ENCODE measurements at places on chromosomes 5 and 9.

GRCh38 chr5:72166070-72166979, 59.0 kb downstream of the MAP1B start:
- DNase-seq = no peak

- DNase-seq = no peak
Observed at GRCh38 chr9:129347316-129348120, 169.5 kb upstream of the IER5L start.

- DNase-seq = no peak
Observed at GRCh38 chr9:94805585-94805984, 79.1 kb downstream of the AOPEP start.

DNA sequence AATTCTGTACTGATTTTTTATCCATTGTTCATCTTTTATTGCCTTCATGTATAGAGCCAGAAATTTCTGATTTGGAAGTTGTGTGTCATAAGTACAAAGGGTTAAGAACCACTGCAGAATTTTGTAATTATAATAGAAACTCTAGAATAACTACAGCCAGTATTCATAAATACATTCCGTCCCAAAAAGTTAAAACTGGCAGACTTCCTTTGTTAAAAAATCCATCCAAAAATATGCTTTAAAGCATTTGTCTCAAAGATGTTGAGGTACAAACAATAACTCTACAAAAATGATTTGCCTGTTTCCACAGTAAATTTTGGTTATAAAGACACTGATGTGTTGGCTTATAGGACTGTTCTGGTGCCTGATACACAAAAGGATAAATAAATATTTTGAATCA, 436.6 kb downstream of the DTWD2 start:
- no peak for DNase-seq

DNA sequence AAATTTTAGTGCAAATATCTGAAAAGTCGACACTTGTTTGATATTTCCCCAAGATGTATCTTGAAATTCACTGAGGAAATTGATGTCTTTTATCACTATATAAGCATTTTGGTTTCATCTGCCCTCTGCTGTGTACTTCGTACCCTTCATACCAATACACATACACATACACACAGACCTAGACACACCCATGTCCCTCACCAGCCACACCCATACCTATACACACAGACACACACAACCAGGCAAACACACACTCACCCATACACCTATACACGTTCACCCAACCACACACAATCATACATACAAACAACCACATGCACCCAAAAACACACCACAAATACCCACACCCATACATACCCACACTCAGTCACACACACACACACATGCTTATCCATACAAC, 367.8 kb downstream of the HINT1 start:
- DNase-seq = no peak

- no peak for DNase-seq
Observed at GRCh38 chr9:132548751-132549640, 33.4 kb upstream of the BARHL1 start.

- DNase-seq = no peak
Observed at GRCh38 chr9:21070906-21071305, 6.8 kb downstream of the IFNB1 start.

DNA sequence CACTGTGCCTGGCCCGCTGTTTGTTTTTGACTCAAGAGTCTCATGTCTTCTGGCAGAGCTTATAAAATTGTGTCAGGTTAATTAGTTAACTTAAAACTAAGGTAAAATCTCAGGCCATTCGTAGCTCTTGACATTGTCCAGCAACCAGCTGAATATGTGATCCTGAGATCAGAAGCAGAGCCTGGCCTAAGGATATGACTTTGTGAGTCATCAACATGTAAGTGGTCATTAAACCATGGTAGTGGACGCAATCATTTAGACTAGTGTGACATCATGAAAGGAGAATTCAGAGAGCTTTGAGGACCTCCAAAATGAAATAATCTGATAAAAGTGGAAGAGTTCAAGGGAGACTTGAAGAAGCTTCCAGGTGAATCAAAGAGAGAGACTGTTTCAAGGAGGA, 23.3 kb downstream of the SPZ1 start:
- no peak for DNase-seq

DNA sequence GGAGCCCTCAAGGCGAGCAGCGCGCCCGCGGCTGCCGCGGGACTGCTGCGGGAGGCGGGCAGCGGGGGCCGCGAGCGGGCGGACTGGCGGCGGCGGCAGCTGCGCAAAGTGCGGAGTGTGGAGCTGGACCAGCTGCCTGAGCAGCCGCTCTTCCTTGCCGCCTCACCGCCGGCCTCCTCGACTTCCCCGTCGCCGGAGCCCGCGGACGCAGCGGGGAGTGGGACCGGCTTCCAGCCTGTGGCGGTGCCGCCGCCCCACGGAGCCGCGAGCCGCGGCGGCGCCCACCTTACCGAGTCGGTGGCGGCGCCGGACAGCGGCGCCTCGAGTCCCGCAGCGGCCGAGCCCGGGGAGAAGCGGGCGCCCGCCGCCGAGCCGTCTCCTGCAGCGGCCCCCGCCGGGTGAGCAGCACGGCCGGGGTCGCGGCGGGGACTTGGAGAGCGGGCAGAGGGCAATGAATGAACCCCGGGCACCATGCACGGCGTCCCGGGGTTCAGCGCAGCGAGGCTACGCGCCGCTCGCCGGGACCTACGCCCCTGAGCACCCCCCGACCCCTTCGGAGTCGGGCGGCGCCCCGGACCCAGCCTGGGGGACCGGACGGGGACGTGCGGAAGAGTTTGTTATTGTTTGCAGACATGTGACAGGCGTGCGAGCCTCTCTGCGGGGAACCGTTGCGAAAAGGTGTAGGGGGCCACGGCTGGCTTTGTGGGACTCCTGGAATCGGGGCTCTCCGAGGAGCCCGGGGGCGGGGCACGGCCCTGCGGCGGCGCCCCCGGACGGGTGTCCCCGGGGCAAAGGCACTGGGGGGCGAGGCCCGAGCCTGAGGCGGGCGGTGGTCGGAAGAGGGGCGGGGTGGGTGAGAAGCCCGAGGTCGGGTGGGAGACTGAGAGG, 553 bp downstream of the MAP3K1 start:
- DNase-seq = peak; percentile 44

GRCh38 chr5:124979251-124979650, 232.8 kb upstream of the ZNF608 start:
- no peak for DNase-seq

GRCh38 chr5:2832394-2832793, 80.9 kb upstream of the IRX2 start:
- DNase-seq = no peak

DNA sequence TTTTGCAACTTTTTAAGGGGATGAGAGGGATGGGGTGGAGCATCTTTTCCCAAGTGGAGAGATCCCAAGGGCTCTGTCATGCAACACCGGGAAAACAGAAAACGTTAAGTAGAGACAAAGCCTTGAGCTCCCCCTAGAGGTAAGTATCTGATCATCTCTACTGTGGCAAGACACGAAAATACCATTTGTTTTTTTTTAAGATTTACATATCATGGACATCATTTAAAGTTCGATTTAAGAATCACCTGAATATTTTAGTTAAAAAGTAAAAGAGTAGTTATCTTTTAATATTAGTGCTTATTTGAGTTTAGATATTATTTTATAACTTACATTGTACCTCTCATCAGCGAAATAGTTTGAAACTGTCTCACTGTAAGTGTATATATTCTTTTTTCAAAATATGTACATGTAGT, 200.4 kb downstream of the LRRC70 start:
- DNase-seq = no peak

GRCh38 chr9:121135642-121136041, 60.9 kb downstream of the CNTRL start:
- DNase-seq = no peak

DNA sequence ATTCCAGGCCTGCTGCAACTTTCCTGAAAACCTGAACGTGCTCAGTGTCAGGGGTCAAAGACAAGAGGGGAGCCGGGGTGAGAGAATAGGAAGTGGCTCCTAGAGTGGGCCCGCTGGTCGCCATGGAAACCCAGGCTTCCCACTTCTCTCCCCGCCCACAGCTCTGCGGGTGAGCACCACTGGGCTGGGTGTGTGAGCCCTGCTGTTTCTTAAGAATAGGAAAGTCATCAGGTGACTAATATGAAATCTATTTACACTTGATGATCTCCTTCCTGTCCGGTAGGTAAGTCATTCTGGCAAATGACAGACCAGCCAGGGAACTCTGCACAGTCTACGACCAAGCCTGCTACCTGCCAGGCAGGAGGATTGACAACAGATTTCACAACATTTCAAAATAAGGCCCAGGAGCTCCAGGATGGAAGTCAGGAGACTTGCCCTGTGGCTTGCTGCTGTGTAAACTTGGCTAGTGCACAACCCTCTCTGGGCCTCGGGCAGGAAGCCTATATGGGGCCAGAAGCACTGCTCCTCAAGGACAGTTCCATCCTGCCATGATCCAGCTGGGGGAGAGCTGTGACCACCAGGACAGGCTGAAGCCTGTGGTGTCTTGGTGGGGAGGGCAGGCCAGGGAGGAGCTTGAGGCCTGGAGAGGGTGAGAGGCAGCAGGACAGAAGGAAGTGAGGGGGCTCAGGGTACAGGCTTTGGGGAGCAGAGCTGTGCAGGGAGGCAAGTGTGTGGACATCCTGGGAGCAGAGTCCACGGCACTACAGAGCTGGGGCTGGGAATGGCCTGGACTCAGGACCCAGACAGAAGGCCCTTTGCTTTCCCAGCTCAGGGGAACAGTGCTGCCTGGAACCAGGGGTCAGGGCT, 60.6 kb downstream of the SHB start:
- DNase-seq = no peak

DNA sequence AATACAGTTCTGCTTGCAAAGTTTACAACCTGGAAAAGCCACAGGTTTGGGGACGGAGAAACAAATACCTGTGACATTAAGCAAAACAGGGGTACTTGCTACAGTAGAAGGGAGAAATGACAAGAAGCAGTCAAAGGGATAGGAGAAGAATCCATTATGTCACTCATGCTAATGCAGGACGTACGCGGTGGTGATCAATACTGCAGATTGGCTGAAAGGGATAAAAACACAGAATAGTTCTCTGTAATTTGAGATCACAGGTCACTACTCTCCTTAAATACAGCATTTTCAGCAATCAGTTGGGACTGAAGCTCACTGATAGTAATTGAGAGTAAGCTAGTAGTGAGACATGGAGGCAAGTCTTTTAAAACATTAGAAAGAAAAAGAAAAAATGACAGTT, 130.3 kb upstream of the MTAP start:
- DNase-seq = no peak

GRCh38 chr5:74942622-74943286, 76.6 kb upstream of the FAM169A start:
- DNase-seq = no peak

- no peak for DNase-seq
Observed at GRCh38 chr5:14405267-14405666, 176.3 kb upstream of the OTULINL start.

- no peak for DNase-seq
Observed at GRCh38 chr5:35213608-35214007, 16.7 kb downstream of the PRLR start.

DNA sequence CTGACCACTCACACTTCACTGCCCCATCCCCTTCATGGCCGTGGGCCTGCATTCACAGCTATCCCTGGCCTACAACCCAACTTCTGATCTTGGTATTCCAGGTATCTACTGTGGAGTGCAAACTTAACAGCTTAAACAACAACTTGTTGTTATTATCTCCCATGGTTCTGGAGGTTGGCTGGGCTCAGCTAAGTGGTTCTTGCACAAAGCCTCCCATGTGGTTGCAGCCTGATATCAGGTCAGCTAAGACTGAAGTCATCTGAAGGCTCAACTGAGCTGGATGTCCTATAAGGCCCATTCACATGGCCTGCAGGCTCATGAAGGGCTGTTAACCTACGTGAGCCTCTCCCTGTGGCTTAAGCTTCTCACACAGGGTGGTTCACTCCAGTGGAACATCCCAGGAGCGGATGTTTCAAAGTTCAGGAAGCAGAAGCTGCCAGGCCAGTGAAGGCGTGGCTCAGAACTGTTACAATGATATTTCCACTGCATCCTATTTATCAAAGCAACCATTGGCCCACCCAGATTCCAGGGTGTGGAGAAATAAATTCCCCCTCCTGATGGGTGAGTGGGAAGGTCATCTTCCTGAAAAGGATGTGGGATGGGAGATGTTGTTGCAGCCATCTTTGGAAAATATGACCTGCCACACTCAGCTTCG, 30.0 kb upstream of the TRIO start:
- DNase-seq = no peak

- DNase-seq = no peak
Observed at GRCh38 chr5:163190283-163190682, 247.1 kb upstream of the CCNG1 start.

GRCh38 chr5:40277161-40277906, 402.4 kb upstream of the PTGER4 start:
- no peak for DNase-seq

GRCh38 chr5:56176871-56177533, 56.1 kb downstream of the ANKRD55 start:
- DNase-seq = no peak

DNA sequence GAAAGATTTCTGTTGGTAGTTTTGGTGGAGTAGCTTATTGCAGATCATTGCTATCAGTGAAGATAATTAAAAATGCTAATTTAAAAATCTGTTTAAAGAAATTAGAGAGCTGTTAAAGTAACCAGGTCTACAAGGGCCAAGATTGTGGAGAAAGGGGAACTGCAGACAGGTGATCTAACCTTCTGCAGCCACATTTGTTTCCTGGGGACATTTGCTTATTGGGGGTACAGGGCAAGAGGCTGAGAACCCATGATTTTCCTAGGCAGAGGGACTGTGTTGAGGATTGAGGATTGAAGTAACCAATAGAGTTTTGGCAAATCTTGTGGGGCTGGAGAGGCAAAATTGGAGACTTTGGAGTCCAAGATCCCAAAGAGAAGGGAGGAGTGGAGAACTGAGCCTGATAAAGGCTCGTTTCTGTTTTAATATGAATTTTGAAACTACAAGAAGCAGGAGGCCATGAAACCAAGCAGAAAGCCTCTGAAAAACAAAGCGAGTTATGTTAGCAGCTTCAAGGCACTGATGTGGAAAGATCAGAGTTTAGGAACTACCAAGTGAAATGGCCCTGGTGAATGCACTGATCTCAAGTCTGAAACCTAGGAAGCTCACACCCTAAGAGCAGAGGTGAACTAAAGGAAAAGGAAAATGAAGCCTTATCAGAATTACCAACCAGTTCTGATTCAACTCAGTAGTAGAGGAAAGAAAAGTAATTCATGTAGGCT, 219.8 kb upstream of the C9orf72 start:
- no peak for DNase-seq

DNA sequence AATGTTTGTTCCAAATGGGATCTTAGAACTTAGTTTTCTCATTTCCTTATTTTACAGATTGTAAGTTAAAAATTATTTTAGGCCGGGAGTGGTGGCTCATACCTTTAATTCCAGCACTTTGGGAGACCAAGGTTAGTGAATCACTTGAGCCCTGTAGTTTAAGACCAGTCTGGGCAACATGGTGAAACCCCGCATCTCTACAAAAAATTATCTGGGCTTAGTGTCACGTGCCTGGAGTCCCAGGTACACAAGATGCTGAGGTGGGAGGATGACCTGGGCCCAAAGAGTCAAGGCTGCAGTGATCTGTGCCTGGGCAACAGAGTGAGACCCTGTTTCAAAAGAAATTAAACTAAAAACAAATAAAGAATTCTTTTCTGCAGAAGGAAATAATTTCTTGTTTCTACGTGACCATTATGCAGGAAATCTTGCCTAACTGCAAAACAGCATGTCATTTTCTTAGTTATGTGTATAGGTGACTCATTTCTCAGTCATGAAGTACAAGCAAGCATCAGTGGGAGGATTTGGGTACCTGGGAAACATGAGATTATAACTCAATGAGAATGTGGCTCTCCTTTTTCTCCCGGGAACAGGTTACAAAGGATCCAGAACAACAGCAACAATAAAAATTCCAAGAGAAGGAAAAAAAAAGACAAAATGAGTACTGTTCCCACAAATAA, 375.1 kb upstream of the ST8SIA4 start:
- DNase-seq = no peak
